Heart left ventricle (tissue), 16 donors: ENCODE measurements at places on chromosomes 3 and 15.
A peak's percentile ranks its signal among the peaks of the same experiment; 100 is the strongest.

DNA sequence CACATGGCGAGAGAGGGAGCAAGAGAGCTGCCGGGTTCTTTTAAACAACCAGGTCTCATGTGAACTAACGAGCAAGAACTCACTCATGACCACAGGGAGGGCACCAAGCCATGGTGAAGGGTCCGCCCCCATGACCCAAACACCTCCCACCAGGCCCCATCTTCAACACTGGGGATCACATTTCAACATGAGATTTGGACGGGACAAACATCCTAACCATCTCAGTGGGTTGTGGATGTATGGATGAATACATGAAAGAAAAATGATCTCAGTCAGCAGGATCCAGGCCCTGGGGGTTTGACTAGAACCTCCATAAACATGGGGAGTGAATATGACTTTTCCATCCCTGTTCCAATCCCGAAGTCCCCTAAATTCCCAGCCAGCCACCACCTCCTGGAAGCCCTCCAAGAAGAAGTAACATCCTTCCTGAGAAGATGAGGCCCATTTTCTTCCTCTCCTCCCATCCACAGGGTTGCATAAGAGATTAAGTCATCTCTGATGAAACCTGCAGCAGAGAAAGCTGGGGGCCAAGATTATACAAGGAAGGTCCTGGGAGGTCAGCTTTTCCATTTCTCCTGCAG lies 9.5 kb downstream of the CAV3 start:
- DNase-seq: no peak

- no peak for DNase-seq
Measured at GRCh38 chr3:12339701-12340480, 51.0 kb downstream of the PPARG start.

DNA sequence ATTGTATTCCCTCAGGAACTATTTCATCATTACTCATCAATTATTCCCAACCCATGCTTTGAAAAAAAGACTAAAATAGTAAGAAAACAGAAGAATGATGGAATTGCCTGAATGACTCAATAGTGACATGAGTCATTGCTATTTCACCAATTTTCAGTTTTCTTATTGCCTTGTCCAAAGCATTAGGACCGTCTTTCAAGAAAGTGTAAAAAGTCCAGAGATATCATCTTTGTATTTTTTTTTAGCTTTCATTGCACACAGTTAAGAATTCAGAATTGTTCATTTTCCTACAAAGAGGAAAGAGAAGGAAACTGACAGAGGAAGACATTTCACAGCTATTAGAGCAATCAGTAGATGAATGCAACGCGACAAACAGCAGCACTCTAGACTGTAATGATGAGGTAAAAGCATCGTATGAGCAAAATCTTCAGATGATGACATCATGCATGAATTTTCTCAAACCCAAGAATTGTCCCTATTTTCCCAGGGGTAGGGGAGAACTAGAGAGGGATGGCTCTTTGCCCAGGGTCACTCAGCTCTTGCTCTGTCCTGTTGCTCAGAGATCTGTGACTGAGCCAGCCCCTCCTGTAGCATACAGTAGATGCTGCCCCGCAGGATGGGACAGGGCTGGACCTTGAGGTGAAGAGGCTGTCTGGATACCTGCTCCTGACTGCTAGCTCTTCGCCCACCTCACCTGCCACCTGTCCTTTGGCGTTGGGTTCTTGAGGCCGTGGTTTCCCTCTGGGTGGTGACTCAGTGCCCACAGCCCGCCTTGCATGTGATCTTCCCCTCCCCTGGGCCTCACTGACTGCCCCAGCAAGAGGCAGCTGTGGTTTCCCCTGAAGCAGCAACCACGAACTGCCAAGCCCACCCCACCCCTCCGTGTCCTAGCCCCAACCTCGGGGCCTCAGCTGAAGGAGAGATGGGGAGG lies 84.8 kb downstream of the PPCDC start:
- no peak for DNase-seq

DNA sequence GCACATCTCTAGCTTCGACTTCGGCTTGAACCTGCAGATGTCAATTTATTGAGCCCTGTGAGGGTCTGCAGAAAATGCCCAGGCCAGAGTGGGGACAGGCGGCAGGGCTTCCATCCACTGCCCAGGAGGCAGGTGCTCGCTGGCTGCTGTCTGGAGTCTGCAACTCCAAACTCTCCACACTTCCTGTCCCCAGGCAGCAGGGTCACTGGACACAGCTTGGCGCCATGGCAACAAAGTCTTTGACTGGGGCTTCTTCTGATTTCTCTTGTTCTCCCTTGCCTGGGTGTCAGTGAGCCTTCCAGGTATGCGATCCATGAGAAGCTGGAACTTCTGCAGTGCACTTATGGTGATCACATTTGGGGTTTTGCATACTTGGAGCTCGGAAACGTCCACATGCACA lies 33.5 kb downstream of the SV2B start:
- DNase-seq: no peak

- DNase-seq: peak; percentile 32
Measured at GRCh38 chr3:27138562-27138961, 230.6 kb downstream of the NEK10 start.

DNA sequence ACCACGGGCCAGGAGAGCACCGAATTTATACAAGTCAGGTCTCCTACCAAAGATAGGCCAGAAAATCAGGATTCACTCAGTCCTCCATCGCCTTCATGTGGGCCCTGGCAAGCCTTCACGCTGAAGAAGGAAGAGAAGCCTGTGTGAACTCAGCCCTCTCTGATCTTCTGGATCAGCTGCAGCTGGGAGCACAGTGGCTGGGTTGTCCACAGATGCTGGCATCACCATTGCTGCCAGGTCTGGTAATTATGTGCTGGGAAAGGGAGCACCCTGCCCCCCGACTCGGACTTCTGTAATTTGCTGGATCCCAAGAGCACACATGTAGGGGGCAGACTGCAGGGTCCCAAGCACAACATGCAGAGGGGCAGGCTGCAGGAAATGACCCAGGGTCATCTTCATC lies 12.4 kb upstream of the PDE8A start:
- DNase-seq: no peak

- DNase-seq: no peak
Measured at GRCh38 chr3:81439108-81439507, 322.3 kb downstream of the GBE1 start.

GRCh38 chr15:80240276-80240675 lies 11.7 kb downstream of the CTXND1 start:
- DNase-seq: no peak

- DNase-seq: no peak
Measured at GRCh38 chr3:55765906-55766701, 279.0 kb upstream of the WNT5A start.
